ENCODE measurements at places on chromosomes 1 and 21. TPM values are rescaled to one million over a fixed set of nuclear protein-coding genes. Genes with fewer than 3 reads are reported as not detected.

OLFML3 gene
- 343 TPM for total RNA-seq

CDA gene
- total RNA-seq, result 1.8 TPM

ACTL8 gene
- total RNA-seq, result not detected

MDM4 gene
- 64.8 TPM for total RNA-seq

MEX3A gene
- 12.3 TPM for total RNA-seq

CALML6 gene
- total RNA-seq, result 0.83 TPM

RGSL1 gene
- under 0.01 TPM for total RNA-seq
